LHCN-M2 (cell line): ENCODE measurements at places on chromosomes 3 and 15. TPM values are rescaled to one million over a fixed set of nuclear protein-coding genes. Genes with fewer than 3 reads are reported as not detected.

The SLC12A6 gene
- total RNA-seq, result 11.2 and 12.1 TPM in 2 replicates

The SUSD5 gene
- 20.8 and 22.8 TPM in 2 replicates for total RNA-seq

The MORC1 gene
- not detected in 2 replicates for total RNA-seq

The FOXB1 gene
- not detected in 2 replicates for total RNA-seq

The APPL1 gene
- 27.5 and 34.2 TPM in 2 replicates for total RNA-seq

The IDH3A gene
- 51.2 and 87.1 TPM in 2 replicates for total RNA-seq

The RARB gene
- 0.29 TPM in 1 of 2 replicates, not detected in the other for total RNA-seq

The SLC35G2 gene
- total RNA-seq, result 17.4 and 18.7 TPM in 2 replicates

The STT3B gene
- 132 and 144 TPM in 2 replicates for total RNA-seq

The DYNLT2B gene
- 21.1 and 28.0 TPM in 2 replicates for total RNA-seq

The CA12 gene
- total RNA-seq, result 4.9 and 5.2 TPM in 2 replicates

The CERS3 gene
- not detected in 2 replicates for total RNA-seq

The ZPLD1 gene
- 1.1 and 1.2 TPM in 2 replicates for total RNA-seq

The EEFSEC gene
- 6.7 and 7.9 TPM in 2 replicates for total RNA-seq

The HES1 gene
- total RNA-seq, result 0.52 and 1.2 TPM in 2 replicates

The GABRG3 gene
- total RNA-seq, result not detected in 2 replicates

The SCN11A gene
- not detected in 2 replicates for total RNA-seq

The PRSS50 gene
- not detected in 2 replicates for total RNA-seq

The ZNF619 gene
- total RNA-seq, result 3.5 and 4.2 TPM in 2 replicates

The DNAH1 gene
- 0.71 and 2.1 TPM in 2 replicates for total RNA-seq

The ITIH4 gene
- 0.19 and 0.63 TPM in 2 replicates for total RNA-seq

The EPHA3 gene
- total RNA-seq, result 0.13 and 0.17 TPM in 2 replicates

The RETNLB gene
- total RNA-seq, result not detected in 2 replicates
